CD8-positive, alpha-beta memory T cell (primary cell): ENCODE measurements at places on chromosomes 16 and 17.

DNA sequence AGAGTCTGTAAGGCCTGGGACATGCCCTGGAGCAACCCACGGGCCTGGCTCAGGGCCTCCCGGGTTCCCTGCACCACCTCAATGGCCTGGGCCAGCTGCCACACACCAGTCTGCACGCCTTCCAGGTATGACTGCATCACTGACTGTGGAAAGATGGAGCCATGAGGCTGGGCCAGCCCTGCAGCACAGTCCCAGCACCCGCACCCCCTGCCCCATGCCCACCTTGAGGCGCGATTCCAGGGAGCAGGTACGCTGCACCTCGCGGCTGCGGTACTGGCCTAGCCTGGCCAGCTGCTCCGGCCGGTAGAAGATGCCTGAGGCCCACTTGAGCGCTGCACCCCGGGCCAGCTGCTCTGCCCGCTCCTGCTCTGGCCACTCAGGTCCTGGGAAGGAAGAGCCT is 1.1 kb downstream of the EXOC3L1 start:
- no peak for DNase-seq

DNA sequence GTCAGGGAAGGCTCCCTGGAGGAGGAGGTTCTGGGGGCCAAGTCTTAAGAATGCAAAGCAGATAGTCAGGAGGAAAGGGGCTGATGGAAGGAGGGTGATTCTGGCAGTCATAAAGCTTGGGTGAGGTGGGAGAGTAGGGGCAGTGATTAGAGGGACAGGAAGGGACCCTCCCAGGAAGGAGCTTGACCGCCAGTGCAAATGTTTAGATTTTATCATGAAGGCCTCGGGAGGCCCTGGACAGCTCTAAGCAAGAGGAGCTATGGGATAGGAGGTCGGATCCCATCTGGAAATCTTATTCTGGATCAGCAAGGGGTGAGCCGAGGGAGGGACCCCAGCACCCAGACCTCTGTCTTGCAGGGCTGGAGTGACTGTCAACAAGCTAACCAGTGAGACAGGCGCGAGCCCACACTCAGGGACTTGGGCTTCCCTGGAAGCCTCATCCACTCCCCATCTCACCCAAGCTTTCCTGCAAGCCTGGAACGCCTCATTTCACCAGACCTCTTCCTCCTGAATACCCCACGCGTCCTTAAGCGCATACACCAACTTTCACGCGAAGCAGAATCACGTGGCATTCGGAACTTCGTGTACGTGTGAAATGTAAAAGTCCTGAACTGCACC is 52.0 kb upstream of the CBX4 start:
- DNase-seq = no peak

- no peak for DNase-seq
These were observed 12.8 kb downstream of the SLC7A6OS start for GRCh38 chr16:68297908-68298307.

GRCh38 chr16:79639576-79640311 is 39.2 kb upstream of the MAF start:
- DNase-seq = no peak

DNA sequence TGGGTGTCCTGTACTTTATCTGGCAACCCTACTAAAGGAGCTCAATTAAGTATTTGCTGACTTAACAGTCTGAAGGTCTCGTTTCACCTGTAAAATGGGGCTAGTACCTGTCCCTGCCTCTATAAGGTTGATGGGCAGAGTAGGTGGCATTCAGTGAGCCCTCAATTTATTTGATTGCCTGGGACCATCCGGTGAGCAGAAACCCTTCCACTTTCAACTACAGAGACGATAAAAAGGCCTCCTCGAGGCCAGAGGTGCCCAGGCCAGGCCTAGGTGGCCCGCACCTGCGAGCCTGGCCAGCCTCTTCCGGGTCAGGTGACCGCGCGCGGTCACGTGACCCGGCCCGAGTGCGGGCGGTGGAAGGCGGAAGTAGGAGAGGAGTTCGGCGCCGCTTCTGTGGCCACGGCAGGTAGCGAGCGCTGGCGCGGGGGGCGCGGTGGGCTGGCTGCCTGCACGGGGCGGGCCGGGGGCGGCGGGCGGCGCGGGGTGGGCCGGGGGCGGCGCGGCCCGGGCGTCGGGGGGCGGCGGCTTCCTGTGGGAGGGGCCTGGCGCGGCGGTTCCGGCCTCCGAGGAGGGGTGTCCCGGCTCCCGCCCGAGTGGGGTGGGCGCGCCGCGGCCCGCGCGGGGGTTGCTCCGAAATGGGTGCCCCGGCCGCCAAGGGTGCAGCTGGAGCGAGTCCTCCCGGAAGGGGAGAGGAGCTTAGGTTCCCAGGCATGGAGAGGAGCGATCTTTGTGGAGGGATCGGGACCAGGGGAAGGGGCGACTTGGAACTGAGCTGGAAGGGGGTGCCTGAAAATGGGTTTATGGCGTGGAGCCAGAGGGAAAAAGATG is at the start of gene WWP2:
Gene WWP2 (plus strand): TSS at position 350 of the 831 bp plus-strand sequence. CDS start 24,679 bp downstream, outside the sequence.
- DNase-seq = peak; percentile 82

- no peak for DNase-seq
These were observed 661 bp downstream of the LRRC3C start for GRCh38 chr17:39927929-39928857.

GRCh38 chr16:53960050-53960812 is 256.3 kb downstream of the FTO start:
- DNase-seq = no peak

DNA sequence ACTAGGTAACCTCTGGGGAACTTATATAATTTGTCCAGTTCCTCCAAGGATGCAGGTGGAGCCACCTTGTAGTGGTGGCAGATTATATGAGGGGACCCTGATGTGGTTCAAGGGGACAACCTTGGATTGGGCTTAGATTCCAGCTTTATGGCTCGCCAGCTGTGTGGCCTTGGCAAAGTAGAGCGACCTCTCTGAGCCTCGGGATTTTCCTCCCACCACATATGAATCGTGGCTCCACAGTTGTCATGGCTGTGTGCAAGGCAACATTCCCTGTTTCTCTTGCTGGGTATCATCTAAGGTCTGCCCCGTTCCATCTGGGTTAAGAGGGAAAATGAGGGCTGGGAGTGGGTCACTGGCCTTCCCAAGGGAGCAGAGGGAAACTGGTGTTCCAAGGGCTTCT is 104.6 kb downstream of the RAB11FIP4 start:
- no peak for DNase-seq

DNA sequence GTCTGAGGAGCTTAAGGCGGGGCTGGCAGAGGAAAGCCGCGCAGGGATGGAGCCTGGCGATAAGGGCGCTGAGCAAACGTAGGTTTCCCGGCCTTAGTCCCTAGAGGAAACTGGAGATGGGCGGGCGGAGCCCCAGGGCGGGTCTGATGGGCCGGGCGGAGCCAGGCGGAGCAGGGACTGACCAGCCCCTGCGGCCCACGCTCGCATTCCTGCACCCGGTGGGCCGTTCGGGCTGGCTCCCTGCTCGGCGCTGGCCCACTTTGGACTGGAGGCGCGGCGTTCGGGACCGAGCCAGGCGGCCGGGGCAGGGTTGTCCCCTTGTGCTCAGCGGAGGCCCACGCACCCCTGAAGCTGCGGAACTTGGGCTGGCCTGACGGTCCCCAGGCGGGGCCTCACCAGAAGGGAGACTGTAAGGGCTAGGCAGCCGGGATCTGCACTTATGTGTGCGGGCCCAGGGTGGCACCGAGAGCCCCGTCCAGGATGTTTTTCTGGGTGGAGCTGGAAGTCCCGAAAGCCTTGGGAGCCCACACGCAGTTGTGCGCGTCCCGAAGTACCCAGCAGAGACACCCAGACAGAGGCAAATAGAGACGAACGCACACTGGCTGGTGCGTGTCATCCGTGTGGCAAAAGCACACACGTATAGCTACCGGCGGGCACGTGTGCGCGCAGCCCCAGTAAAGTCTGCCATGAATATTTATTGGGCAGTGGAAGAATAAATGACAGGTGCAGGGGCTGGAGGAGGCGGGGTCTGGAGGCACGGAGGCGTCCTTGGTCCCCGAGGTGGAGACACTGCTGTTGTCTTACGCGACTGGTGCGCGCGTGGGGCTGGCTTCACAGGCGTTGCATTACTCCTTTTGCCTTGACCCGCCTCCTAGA is 1.4 kb downstream of the PYDC1 start:
- no peak for DNase-seq

GRCh38 chr16:35391328-35391727 is 1931.9 kb downstream of the TP53TG3F start:
- no peak for DNase-seq

DNA sequence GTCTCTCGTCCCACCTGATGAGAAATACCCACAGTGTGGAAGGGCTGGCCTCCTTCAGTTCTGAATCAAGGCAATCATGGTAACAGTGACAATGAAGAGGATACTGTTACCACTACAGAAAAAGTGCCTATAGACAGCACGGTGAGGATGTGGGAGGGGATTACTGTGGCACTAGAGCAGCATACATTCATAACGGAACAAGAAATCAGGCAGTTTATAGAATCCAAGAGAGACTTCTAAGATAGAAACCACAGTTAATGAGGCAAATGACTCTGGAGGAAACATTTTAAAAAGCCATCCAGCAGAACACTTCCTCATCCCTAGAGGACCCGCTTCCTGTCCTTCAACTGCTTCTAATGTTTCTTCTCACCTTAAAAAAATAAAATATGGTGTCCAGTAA is 2.7 kb downstream of the RUSF1 start:
- no peak for DNase-seq

DNA sequence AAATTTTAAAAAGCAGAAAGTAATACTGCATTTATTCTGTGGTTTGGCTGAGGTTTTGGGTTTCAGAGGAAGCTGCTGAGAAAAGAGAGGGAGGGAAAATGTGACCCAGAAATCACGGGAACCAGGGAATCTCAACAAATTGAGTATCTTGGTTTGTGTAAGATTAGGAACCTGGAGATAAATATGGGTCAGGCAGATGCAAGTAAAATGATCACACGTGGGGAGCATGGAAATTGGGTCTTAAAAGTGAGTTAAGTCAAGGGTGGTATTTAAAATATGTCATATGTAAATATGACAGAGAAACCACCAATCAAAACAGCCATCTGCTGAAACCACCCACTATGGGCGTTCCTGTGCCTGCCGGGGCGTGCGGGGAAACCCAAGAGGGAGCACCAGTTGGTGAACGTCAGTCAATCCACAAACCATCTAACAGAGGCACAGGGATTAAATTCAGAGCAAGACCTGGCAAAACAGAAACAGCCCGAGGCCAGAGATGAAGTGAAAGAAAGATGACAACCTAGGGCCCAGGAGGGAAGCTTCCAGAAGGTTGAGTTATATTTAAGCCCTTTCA is 33.4 kb downstream of the CDH13 start:
- peak; percentile 16 for DNase-seq

DNA sequence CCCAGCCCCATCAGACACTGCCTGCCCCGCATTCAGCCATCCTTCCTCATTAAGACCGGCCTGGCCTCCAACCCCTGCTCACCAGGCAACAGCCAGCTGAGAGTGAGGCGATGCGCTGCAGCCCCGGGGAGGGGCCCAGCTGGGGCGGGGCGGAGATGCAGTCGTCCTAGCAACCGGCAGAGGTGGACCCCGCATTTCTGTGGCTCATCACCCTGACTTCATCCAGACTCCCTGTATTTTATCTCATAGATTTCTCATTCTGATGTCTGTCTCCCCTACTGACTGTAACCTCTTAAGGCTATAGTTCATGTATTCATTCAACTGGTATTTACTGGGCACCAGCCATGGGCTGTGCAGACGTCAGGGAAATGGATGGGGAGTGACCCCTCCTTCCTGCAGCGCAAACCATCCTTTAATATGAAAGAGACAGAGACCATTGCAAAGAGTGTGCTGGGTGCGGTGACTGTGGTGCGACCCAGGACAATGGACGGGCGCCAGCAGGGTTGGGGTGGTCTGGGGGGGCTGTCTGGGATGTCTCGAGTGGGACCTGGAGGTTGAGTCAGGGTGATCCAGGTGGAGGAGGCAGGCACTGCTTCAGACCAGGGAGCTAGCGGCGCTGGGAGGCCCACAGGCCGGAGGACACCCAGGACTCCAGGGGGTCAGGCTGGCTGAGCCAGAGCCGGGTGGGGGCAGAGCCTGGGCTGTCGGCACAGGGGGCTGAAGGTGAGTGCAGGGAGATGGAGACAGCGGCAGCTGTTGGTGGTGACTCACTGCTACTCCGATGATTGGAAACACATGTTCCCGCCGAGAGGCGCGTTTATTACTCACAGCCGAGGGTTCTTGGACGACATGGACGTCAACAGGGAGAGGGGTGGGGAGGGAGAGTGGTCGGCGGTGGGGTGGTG is 10.5 kb upstream of the TIMP2 start:
- DNase-seq = no peak
